ENCODE measurements at places on chromosomes 7 and 10.
A peak's percentile ranks its signal among the peaks of the same experiment; 100 is the strongest.

DNA sequence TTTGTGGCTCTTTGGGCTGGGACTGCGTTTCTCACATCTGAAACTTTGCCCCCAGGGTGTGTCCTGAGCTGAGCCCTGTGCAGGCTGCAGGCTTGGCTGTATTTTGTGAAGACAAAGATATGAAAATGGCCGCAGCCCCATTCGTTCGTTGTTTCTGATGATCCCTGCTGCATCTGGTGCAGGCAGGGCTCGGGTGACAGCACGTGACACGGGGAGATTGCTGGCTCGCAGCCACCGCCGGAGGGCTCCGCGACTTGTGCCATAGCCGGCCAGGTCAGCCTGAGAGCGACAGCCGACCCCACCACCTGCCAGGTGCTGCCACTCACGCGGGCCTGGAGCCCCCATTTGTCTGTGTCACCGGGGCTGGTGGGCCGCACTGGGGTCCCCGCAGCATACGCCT, 81.3 kb downstream of the ZRANB1 start:
- DNase-seq = no peak

GRCh38 chr7:91302794-91303193, 38.6 kb downstream of the FZD1 start:
- no peak for DNase-seq

GRCh38 chr7:77426521-77427051, 10.4 kb upstream of the GSAP start:
- no peak for DNase-seq

DNA sequence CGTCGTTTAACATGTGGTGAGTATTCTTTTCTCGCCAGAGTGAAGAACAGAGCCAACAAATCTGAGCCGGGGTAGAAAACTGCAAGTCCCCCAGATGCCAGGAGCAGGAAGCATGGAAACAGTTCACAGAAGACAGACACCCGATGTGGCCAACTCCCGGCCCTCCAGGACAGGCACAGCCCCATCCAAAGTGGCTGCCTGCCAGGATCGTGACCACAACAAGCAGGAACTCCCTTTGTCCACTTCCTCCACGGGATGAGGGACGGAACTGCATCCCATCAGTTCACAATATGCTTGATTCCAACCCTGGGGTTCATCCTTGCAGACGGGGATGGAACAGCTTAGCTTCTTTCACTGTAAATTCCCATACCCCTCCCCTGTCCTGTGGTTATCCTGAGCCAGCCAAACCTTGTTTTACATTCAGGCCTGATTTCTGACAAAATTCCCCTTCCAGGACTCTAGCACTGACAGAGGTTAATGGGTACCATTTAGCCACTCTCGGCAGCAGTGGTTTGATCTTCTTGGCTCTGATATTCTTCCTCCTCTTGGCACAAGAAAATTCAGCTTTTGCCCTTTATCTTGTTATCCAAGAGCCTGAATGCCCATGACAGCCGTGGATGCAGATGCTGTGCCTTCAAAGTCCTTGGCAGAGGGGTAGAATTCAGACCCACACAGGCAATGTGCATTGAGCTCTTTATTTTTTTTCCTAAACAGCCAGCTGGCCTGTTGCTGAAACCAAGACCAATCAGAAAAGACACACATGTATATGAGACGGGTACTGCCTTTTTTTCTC, 105.5 kb upstream of the FAM204A start:
- no peak for DNase-seq

GRCh38 chr7:27161214-27161720, 4.1 kb downstream of the HOXA9 start:
- no peak for DNase-seq

GRCh38 chr7:121153995-121154394, 165.5 kb downstream of the CPED1 start:
- no peak for DNase-seq

DNA sequence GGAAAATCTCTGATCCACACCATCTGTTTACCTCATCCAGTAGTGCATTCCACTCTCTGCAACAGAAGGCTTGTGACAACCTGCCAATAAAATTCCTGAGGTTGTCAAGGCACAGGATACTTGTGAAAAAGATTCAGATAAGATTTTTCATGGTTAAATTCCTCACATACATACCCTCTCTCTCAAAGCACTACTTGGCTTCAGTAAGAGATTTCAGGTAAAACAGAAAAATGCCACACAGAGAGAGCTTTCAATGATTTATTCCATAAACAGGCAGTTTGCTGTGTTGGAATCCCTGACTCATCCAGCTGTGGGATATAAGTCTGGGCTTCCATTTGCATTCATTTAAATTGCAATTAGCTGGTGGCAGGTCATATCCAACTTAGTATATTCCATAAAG, 99.7 kb upstream of the CAV2 start:
- no peak for DNase-seq

DNA sequence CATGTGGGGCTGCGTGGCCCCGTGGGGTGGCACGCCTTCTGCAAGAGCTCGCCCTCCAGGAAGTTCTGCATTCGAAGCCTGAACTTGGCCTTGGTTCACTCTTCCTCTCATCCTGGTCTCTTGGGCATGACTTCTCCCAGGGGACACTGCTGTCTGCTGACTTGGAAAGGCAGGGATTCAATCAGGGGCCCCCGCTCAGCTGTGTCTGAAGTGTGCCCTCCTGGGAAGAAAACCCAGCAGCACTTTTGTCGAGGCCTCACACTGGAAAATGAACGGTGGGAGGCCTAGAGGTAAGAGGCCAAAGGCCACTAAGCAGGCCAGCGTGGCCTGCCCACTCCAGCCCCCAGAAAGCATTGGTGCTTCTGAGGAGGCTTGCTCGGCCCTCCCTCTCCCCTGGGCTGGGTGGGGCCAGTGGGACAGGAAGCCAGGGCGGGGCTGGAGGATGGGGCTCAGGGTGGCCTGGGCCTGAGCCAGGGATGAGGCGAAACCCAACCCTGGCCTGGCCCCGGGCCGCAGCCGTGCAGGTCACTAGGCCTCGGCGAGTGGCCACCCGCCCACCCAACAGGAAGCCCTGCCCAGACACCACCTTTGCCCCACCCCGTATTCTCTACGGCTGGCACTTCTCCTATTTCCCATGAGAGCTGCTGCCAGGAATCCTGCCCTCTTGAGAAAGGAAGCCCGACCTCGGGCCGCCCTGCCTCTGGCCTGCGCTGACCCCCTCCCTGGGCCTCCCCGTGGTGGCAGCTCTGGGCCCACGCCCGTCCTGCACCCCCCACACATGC, 81.1 kb downstream of the ZMIZ1 start:
- DNase-seq = peak; percentile 67

GRCh38 chr10:105743343-105744056, 1102.4 kb downstream of the SORCS3 start:
- DNase-seq = no peak

- DNase-seq = no peak
Observed at GRCh38 chr7:50552139-50552538, 13.1 kb downstream of the DDC start.

DNA sequence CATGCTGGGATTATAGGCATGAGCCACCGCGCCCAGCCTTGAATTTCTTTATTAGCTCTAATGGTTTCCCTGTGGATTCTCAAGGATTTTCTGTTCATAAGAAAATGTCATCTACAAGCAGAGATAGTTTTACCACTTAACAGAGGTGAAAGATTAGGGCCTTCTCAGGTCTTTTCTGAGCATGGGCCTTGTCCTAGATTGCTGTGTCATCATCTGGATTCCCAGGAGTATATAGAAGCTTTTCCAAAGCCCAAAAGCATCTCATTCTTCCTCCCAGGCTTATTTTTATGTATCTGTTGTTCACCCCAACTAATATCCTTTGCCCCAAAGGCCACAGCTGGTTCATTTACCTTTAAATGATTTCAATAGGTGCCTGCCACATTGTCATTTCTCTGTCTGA, 13.7 kb upstream of the ZNF248 start:
- DNase-seq = no peak

GRCh38 chr10:131452926-131453720, 141.6 kb upstream of the TCERG1L start:
- peak; percentile 9 for DNase-seq

DNA sequence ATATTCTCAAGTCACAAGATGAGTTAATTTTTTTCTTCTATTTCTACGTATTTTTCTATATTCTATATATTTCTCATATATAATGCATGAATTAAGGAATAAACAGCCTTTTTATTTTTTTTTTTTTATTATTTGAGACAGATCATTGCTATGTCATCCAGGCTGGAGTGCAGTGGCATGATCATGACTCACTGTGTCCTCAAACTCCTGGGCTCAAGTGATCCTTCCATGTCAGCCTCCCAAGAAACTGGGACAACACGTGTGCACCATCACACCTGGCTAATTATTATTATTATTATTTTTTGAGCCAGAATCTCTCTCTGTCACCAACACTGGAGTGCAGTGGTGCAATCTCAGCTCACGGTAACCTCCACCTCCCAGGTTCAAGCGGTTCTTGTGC, 1.5 kb downstream of the CLDN12 start:
- no peak for DNase-seq

- DNase-seq = no peak
Observed at GRCh38 chr7:19775578-19775977, 2.2 kb upstream of the TMEM196 start.

DNA sequence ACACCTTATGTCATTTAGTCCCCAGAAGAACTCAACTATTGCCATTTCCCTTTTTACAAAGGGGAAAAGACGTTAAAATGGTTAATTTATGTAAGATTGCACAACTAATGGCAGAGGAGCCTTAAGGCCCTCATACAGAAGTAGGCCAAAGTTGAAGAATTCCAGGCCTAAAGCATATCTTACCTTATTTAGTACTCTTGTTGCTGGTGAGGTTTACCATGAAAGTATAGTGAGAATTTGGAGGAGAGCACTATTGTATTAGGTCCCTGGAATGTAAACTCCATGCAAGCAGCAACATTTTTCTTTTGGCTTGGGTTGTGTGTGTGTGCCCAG, 731 bp upstream of the CRPPA start:
- DNase-seq = no peak

- DNase-seq = no peak
Observed at GRCh38 chr10:114479307-114479706, 75.0 kb upstream of the AFAP1L2 start.

DNA sequence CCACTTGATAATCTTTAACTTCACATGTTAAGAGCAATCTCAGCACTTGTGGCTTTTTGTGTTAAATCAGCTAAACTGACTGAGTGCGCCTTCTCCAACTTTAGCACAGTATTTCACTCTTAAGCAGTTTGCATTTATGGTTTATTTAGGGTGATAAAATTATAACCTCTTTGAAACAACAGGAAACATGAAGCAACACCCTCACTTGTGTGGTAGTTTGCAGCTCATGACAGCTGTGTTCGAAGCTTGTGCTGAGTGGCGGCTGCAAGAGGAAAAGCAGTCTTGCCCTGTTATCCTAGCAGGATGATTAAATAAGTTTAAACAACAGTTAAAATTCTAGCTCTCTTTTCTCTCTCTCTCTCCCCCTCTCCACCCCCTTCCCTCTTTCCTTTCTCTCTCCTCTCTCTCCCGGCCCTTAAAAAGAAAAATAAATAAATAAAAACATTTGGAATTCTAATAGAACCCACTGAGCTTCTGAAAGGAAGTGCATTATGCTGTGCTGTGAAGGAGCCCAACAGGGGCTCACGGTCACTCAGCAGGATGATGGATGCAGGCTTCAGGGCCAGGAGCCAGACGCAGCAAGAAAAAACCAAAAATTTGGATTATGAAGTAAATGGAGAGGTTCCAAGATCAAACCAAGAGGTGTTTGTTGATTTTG, 25.2 kb downstream of the OGDH start:
- DNase-seq = peak; percentile 35

DNA sequence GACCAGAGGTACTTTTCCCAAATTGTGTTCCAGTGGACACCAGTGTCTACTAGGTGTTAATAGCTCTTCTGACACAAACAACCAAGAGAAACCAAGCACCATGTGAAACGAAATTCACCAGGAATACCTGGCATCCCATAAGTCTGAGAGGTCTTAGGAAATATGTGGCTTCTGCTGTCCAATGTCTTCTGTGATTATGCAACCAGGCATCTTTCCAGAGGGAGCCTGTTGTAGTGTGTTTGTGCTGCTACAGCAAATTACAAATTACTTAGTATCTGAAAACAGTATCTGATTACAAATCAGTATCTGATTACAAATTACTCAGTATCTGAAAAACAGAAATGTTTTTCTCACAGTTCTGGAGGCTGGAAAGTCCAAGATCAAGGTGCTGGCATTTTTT, 133.6 kb upstream of the NPVF start:
- DNase-seq = no peak

GRCh38 chr10:74675484-74675883, 150.9 kb upstream of the KAT6B start:
- no peak for DNase-seq

GRCh38 chr7:43037531-43037930, 74.9 kb upstream of the HECW1 start:
- no peak for DNase-seq

DNA sequence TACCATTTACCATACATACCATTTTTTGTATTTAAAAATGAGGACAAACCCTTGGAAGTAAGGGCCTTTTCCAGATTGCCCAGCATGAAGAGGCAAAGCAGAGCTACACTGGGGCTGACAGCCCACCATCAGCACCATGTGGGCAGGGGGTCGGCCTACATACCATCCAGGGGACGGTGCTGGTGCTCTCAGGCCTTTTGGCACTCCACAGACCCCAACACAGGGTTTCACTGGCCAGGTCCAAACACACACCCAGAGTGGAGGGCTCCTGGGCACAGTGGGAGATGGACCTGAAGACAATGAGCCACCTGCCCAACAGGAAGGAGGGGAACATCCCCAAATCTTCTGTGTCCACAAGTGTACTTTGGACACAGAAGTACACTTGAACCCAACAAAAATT, 69.2 kb upstream of the CAMK2B start:
- DNase-seq = no peak

DNA sequence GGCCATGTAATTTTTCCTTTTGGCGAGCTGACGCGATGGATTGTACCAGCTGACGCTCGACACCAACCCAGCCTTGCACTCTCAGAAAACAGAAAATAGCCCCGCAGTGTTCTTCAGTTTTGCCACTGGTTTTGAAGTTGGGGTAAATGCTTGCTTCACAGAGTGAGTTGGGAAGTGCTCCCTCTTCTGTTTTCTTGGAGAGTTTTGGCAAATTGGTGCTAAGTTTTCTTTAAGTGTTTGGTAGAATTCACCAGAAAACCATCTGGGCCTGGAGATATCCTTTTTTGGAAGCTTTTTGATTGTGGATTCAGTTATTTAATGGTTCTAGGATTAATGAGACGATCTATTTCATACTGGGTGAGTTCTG, 252.8 kb downstream of the ELFN1 start:
- DNase-seq = no peak

DNA sequence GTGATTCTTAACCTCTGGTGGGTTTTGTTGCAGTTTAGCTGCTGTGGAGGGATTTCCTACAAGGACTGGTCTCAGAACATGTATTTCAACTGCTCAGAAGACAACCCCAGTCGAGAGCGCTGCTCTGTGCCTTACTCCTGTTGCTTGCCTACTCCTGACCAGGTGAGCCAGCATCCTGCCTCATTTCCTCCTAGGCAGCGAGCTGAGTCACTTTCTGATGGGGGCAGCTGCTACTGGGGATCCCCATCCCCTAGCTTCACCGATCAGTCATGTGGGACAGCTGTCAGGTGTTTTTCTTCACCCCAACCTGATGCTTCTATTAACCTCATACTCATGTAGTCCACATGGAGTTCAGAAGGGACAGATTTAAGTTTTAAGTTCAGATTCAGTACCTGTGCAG, 21.7 kb upstream of the SMO start:
- DNase-seq = peak; percentile 41

- DNase-seq = no peak
Observed at GRCh38 chr7:116239434-116239833, 29.1 kb downstream of the TES start.
